Non-pigmented ciliary epithelial cell (primary cell): ENCODE measurements at places on chromosomes 16 and 17.
A peak's percentile ranks its signal among the peaks of the same experiment; 100 is the strongest.

DNA sequence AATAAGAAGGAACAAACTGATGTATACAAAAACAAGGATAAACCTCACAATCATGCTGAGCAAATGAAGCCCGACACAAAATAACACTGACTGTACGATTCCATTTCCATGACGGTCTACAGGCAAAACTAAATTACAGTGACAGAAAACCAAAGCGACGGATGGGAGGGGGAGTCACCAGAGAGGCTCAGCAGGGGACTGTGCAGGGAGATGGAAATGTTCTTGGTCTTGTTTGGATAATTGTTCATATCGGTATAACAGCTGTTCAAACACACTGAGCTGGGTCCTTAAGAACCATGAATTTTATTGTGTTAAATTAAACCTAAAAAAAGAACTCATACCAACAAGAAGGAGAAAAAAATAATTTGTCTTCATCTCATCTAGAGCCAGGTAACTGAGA is 97.8 kb downstream of the NXN start:
- no peak for DNase-seq

GRCh38 chr17:69950701-69951418 is 124.2 kb upstream of the KCNJ16 start:
- DNase-seq: no peak

DNA sequence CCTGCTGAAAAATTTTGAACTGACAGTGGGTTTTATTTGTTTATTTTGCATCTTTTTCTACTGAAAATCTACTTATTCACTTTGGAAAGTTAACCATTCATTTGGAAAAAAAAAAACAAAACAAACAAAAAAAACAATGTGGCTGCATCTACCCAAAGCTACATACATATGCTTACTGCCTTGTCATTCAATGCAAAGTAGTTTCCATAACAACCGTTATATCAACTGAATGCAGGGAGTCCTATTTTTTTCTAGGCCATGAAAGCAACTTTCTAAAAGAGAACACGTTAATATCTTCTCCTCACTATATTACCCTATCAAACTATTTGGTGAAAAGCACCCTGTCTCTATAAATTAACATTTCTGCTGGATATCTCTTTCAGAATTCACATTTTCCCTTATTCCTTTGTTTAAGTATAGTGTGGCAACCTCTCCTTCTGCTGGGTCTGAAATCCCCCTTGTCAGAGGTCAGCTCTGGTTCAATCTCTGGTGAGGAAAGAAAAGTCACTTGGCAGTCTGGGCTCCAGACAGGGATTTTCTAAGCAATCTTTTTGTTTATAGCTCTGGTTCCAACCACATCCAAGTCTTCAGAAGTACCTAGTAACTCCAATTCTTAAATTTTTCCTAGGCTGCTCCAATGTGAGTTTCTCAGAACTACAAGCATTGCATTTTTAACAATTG is 528.4 kb upstream of the TOM1L1 start:
- DNase-seq: no peak

DNA sequence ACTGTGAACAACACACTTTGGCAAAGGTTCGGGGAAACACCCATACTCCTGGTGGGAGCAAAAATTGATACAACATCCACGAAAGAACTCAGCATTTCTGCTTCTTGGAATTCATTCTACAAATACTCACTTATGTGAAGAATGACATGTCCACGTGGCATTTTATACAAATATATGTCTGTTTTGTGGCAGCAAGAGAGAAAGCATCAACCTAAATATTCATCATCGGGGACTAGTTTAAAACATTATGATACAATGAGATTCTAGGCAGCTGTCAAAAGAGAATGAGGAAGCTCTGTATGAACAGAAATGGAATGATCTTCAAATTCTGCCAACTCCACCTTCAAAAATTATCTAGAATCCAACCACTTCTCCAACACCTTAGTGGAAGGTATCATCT is 25.7 kb upstream of the ALOX15 start:
- no peak for DNase-seq

DNA sequence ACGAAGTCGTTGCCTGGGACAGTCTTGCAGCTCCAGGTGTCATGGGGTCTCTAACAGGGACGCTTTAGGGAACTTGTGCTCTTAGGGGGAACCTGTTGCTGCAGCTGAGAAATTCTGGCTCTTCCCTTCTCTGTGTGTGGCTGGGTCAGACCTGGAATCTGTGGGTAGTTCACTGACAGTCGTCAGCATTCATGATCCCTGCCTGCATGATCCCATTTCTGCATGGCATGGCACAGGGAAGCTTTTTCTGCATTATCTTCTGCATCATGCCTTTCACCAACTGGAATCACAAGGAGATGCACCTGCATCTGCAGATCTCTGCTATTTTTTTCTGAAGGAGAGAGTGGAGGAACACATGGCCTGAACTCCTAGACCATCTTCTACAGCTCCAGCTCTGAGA is 85.6 kb downstream of the SOX9 start:
- DNase-seq: no peak

DNA sequence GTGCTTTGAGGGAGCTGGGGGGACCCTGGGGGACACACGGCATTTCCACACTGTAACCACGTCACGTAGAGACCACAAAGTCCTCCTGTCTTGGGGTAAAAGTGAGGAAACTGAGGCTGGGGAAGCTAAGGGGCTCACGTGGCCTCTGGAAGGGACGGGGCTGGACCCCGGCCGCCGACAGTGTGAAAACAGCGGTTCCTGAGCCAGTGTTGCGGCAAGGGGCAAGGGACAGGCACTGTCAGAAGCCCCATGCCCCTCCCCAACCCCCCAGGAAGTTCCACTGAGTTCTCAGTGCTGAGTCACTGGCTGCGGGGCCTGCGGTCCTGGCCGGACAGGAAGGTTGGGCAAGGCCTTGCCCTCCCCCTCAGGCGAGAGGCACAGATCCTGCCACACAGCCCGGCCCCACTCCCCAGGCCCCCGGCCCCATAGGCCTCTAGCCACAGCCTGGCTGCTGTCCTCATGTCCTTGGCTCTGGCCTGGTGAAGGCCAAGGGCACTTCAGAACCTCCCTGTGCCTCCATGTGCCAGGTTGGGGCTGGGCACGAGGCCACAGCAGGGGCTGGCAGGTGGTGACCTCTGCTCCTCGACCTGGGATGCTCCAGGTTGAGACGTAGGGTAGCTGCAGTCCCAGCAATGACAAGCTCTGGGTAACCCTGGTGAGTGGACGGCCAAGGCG is 5.0 kb upstream of the CCDC57 start:
- DNase-seq: peak; percentile 66

- DNase-seq: no peak
Observed at GRCh38 chr17:1482680-1483079, 9.8 kb downstream of the MYO1C start.

GRCh38 chr16:78729687-78730086 is 630.2 kb downstream of the WWOX start:
- DNase-seq: no peak

DNA sequence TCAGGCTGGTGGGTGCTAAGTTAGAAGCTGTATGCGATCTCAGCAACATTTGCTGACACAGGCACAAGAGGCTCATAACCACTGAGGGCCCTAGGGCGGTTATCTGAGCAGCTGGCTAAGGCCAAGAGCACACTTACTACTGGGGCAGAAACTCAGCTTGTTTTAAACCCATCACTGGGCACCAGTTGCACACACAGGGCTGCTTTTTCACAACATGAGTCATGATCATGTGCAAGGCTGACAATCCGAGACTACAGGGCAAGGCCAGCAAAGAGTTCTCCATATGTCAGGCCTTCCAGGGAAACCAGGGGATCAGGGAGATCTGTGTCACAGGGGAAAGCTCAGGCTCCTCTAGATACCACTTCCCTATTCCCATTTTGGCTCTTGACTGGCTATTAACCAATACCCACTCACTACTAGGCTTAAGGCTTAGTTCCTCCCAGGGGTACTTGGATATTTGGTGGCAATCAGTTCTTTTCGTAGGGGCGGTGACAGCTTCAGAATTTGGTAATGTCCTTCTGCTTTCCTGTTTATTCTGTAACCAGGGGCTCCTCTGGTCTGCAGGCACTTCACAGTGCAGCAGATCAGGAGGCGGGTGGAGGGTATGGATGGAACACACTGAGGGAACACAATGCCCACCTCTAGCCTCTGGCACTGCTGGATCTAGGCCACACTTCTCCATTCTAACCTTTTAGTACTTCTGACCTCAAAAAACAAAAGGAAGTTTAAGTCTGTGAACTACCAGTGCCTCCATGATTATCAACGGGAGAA is 44.9 kb upstream of the ERN1 start:
- DNase-seq: no peak

DNA sequence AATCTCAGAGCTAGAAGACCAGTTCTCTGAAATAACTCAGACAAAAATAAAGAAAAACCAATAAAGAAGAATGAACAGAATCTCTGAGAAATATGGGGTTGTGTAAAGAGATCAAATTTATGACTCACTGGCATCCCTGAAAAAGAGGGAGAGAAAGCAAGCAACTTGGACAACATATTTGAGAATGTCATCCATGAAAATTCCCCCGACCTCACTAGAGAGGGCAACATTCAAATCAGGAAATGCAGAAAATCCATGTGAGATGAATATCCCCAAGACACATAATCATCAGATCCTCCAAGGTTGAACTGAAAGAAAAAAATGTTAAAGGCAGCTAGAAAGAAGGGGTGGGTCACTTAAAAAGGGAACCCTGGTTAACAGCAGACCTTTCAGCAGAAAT is 32.1 kb downstream of the TANC2 start:
- DNase-seq: no peak

DNA sequence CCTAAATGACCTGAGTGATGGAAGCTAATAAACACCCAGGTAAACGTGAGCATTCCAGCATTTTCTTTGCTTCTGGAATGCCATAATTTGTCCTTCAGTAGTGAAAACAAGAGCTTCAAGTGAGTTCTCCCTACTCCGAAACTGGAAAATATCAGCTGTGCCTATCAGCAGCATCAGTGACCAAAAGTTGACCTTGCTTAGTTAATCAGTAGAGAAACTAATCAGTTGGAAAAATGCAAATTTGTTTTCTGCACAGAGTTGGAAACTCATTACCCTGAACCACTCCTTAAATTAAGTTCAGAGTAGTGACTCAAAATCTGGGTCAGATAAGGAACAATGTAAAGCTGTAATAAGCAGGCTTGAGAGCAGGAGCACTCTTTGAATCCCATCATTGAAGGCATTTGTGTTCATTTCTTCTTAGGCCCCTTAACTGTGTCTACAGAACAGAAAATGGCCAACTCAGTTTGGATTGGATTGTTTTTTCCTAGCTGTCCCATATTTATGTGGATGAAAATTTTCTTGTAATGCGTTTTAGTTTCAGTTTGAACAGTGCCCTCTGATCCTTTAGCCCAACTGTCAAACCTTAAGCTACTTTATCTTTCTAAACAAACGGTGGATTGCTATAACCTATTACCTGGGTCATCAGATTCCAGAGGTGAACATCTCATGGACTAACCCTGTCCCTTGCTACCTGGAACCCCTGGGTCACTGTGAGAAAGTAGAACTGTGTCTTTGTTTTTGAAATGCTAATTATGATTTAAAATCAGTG is 290.4 kb downstream of the TOX3 start:
- DNase-seq: no peak

GRCh38 chr17:32709562-32709961 is 167.4 kb downstream of the MYO1D start:
- no peak for DNase-seq

DNA sequence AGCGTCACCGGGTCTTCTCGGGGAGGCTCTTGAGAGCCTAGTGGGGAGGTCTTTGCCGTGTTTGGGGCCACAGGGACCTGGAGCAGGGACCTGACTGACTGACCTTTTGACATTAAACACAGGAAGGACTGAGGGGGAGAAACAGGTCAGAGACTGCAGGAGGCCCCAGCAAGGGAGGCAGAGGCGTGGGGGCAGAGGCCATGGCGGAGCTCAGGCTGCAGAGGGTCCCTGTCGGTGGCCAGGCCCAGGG is 41.6 kb upstream of the GSE1 start:
- DNase-seq: no peak

DNA sequence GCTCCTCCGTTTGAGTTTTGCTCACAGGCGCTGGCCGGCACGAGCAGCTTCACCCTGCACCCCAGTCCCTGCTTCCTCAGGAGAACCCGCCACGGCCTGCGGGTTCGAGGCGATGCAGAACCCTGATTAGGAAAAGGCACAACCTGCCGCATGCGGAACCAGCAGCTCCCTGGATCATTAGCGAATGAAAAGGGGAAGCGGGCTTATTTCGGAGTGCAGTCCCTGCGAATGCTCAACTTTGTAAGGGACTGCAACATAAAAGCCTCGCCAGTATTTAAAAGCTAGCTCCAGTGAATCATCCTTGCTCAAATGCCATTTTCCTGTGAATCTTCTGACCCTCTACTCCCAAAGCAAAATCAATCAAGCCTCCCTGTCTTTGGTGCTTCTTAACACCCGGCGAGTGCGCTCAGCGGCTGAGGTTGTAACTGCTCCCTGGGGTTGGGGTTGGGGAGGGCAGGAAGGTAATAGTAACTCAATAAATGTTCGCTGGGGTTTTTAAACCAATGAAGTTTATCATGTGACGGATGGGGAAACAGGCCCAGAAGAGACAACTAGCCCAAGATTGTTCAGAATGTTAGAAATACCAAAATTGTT is 678 bp upstream of the AKAP10 start:
- no peak for DNase-seq

DNA sequence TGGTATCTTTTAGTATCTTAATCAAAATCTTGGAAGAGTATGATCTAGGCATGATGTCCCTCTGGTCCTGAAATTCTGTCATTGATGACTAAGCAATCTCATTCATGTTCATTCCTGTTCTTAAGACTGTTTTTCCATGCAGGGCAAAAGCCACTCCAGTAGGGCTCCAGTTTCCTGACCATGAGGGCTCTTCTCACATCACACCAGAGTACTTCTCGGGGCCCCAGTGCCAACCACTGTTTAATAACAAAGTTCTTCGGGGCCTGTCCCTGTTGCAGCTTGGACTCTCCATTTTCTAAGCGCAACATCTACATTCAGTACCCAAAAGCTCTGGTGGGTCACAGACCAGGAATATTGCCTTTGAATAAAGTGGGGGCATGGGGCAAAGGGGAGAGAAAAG is 52.0 kb downstream of the IRX6 start:
- no peak for DNase-seq

GRCh38 chr16:51431517-51432241 is 280.6 kb upstream of the SALL1 start:
- DNase-seq: peak; percentile 96

DNA sequence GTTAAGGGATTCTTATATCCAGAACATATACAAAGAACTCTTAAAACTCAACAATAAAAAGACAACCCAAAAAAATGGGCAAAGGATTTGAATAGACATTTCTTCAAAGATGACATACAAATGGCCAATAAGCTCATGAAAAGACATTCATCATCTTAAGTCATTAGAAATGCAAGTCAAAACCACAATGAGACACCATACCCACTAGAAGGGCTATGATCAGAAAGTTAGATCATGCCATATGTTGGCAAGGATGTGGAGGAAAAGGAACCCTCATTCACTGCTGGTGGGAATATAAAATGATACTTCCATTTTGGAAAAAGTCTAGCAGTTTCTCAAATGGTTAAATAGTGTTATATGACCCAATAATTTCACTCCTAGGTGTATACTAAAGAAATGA is 9.4 kb downstream of the PLD6 start:
- no peak for DNase-seq

- DNase-seq: no peak
Observed at GRCh38 chr16:14249291-14250032, 178.3 kb downstream of the MRTFB start.

- no peak for DNase-seq
Observed at GRCh38 chr17:1188812-1189504, 9.2 kb upstream of the ABR start.

GRCh38 chr17:80106751-80107150 is 5.4 kb downstream of the GAA start:
- no peak for DNase-seq

- no peak for DNase-seq
Observed at GRCh38 chr17:81483862-81484194, 28.8 kb downstream of the ACTG1 start.

GRCh38 chr16:20624882-20625807 is 49.0 kb upstream of the ACSM2B start:
- no peak for DNase-seq
